A172 (cell line): ENCODE measurements at places on chromosomes 11 and 22. TPM values are rescaled to one million over a fixed set of nuclear protein-coding genes. Genes with fewer than 3 reads are reported as not detected.
A peak's percentile ranks its signal among the peaks of the same experiment; 100 is the strongest.

Gene TSSK2
- not detected in 2 replicates for total RNA-seq

- DNase-seq = no peak
Measured at GRCh38 chr22:24209687-24210086, 28.4 kb downstream of the SUSD2 start.

DNA sequence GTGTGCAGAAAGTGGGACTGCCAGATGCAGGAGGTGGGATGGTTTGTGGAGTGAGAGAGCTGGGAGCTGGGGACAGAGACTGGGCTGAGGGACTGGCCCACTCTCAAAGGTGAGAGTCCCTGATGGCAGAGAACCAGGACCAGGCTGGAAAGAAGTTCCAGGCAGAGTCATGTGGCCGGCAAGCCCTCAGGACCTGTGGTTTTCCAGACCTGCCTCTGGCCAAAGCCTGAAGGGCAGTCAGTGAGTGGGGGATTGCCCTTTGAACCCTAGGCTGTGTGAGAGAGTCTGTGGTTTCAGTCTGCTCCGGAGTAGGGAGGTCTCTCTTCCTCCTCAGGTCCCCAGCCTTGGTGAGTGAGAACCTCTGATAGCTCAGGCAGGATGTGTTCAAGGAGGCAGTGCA is 17.0 kb downstream of the KCNC1 start:
- DNase-seq = no peak

- DNase-seq = no peak
Measured at GRCh38 chr11:2200957-2201519, 29.4 kb upstream of the TH start.

- DNase-seq = no peak
Measured at GRCh38 chr11:33321422-33321821, 64.2 kb downstream of the HIPK3 start.

- peak; percentile 64 for DNase-seq
Measured at GRCh38 chr11:77619576-77620198, 17.9 kb downstream of the CLNS1A start.

Gene SHANK3
- total RNA-seq = 0.84 and 0.98 TPM in 2 replicates

Gene PRDM11
- total RNA-seq = 7.6 and 10.1 TPM in 2 replicates

- DNase-seq = no peak
Measured at GRCh38 chr11:62603776-62604299, 2.2 kb upstream of the MTA2 start.

Gene OR51B4
- total RNA-seq = 11.3 and 12.8 TPM in 2 replicates

DNA sequence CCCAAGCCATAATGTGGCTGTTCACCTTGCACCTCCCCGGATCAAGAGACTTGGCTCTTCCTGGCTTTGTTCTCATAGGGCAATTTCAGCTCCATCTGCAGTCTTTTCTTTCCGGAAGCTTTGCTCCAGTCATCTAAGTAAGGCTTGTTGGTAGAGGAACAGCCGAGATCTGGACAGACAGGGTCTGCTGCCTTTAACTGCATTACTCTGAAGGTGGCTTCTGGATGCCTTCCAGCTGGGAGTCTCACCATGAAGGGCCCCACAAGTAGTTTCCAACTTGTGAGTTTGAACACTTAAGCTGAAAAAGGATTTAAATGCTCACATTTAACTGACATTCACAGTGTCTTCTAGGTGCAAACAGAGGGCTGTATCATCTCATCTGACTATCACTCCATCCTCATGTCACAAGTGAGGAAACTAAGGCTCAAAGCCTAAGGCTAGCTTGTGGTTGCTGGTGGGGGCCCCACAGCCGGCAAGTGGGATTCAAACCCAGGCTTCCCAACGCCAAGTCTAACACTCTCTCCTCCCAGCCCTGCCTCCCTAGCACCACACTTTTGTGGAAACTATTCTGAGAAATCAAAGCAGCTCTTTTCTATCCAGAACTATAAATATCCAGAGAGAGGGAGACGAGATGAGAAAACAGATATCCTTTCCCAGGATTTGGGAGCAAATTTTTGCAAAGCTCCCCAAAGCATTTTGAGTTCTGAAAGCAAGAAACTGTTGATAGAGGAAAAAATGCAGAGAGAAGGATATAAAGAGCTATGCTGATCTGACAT is 58.4 kb downstream of the GALNT18 start:
- DNase-seq = no peak

DNA sequence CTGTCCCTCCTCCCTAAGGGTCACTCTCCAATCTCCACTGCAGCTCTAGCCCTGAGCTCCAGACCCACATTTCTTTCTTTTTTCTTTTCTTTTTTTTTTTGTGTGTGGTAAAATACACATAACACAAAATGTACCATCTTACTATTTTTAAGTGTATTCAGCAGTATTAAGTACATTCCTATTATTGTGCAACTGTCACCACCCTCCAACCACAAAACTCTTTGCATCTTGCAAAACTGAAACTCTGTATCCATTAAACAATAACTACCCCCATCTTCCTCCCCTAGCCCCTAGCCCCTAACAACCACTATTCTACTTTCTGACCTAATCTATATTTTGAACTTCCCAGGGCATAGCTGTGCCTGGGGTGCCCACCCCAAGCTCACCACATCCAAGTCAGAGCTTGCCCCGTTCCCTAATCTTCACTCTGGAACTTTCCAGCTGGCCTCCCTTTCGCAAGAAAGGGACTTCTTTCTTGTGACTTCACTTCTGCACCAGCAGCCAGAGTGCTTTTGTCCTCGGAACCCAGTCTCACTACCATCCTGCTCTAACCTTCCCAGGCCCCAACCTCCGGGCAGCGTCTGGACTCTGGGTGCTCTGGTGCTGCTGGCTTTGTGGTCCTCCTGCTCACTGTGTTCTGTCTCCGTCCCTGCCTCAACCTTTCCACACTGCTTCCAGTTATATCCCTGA is 30.7 kb downstream of the PARVG start:
- no peak for DNase-seq

Gene BCR
- 12.1 and 28.1 TPM in 2 replicates for total RNA-seq

DNA sequence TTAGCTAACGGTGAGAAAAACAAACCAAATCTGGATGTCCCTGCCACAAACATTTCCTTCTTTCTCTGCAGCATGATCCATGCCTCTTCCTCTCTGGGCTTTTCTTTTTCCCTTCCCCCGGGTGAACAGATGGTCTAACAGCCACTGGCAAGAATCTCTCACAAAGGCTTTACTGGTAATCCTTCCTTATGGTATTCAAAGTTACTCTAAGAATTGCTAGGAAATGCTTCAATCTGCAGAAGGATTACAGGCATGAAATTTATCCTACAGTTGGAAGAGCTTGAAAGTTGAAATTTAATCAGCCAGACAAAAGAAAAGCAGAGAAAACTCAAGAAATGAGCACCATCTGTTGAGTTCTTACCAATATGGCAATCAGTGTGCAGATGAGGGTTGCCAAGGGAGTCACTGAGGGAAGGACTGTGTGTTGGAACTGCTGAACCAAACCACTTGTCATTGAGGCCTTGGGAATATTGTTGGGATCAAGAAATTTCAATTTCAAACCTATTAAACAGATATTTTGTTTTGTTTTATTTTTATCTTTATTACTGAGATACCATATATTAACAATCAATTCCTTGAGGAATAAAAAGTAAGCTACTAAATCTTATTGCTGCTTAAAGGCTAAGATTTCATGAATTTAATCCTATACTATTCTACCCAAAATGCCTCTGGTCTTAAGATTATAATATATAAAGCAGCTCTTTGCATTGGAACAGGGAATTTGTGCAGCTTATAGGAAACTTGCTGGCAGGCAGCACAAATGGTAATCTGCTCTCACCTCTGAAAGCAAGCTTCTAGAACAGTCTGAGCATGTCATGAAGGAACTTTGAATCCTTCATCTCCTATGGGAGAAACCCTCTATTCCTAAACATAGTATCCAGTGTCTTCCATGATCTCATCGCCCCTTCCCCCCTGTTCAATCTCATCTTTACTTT is 29.7 kb upstream of the NDUFC2 start:
- DNase-seq = no peak

Gene OR2AG1
- total RNA-seq = not detected in 2 replicates

DNA sequence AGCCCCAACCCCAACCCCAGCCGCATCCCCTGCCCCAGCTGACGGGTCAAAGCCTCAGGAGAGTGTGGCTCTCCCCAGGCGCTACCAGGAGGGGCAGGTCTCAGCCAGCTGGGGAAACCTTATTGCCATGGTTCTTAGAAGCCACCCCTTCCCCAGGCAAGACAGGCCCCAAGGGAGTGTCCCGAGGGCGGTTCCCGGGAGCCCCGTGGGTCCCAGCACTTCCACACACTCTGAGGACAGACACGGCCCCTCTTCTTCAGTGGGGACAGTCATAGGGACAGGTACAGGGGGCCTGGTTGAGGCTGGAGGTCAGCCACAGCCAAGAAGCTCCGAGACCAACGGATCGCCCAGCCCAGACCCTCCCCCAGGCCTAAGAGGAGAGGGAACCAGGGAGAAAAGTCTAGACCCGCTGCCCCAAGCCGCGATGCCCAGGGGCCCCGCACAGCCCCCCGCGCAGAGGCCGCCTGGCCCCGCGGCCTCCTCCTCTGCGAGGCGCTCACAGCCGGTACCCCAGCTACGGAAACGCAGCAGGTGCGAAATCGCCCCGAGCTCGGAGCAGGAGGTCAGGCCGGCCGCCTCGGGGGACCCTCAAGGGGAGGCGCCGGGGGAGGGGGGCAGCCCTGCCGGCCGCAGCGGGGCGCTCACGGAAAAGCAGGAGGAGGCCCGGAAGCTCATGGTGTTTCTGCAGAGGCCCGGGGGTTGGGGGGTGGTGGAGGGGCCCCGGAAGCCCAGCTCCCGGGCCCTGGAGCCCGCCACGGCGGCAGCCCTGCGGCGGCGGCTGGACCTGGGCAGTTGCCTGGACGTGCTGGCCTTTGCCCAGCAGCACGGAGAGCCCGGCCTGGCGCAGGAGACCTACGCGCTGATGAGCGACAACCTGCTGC is 2.6 kb downstream of the KLHDC7B start:
- DNase-seq = no peak

Gene SCGB1C1
- total RNA-seq = not detected in 2 replicates

- no peak for DNase-seq
Measured at GRCh38 chr11:26225646-26226045, 106.3 kb upstream of the ANO3 start.

Gene GPR83
- not detected in 2 replicates for total RNA-seq

Gene OR51E2
- total RNA-seq = not detected in 2 replicates

GRCh38 chr11:122186439-122187080 is 70.5 kb upstream of the BLID start:
- DNase-seq = peak; percentile 91

DNA sequence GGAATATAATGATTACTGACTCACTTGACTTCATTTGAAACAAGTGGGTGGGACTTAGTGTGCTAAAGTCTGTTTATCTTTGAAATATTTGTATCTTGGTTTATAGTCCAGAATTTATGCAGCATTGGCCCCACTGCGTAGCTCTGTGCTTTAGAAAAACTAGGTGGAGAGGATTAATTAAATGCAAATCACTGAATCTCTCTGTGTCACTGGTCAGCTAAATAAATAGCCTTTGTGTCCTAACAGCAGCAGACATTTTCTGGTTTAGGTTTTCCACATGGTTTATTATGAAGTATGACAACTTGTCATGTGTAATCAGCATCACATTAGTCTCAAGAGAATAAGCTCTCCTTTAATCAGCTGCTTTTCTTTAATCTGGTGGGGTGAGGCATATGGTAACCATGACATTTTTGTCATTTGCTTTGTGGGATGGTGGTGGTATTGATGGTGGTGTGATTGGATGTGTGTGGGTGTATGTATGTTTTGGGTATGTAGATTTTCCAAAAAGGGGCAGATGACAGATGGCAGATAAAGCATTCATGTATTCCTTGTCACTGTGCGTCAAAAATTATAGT is 33.9 kb downstream of the BCL2L13 start:
- DNase-seq = no peak

DNA sequence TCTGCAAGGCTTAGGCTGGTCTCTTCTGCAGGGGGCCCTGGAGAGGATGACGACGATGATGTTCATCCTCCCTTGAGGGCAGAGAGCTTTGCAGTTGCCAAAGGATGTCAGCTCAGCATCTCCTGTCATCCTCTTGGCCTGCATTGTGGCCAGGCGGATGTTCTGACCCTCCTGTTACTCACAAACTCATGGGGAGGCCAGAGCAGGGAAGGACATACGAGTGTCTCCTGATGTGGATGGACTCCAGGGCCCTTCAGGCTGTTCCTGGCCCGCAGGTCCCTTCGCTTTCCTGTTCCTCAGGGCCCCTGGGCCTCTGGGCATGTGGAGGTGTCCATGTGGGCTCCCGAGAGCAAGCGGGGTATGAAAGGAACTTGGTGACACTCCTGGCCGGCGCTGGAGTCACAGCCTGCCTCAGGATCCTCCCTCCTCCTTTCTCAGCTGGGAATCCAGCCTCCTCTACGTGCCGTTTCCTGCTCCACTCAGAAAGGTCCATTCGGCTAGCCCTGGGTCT is 8.5 kb downstream of the ADORA2A start:
- no peak for DNase-seq

DNA sequence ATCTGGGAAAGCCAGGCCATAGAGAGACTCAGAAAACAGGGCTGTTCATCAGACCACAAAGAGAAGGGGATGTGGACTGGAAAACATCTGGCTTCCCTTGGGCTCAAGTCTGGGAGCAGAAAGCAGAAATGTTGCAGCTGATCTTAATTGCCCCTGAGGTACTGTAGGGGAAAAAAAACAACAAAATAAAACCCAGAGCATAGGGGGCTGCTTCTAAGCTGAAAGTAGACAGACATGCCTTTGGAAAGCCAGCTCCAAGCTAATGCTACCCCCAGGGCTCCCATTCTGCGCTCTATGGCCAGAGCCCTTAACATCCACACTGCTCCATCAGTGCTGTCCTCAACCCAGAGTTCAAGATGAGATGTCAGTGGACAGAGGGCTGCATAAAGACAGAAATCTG is 2.0 kb upstream of the PACSIN3 start:
- no peak for DNase-seq

- peak; percentile 52 for DNase-seq
Measured at GRCh38 chr11:36492724-36493304, 17.3 kb downstream of the TRAF6 start.

GRCh38 chr11:75801362-75802020 is 13.5 kb upstream of the UVRAG start:
- no peak for DNase-seq

DNA sequence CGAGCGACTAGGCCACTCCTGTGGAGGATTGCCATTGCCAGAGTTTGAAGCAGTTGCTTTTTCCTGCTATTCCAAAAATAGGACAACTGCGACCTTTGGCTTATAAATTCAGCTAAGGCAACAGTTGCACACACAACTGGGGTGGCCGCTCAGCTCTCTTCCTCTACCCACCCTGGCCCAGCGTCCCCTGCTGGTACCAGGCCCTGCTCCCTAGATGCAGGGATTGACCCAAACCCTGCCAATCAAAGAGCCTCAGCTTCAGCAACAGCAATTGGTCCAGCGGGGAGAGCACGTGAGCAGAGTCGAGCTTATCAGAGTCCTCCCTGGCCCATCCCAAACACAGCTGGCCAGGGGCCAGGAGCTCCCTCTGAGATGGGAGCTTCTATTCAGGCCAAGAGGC is 22.0 kb upstream of the CABP2 start:
- DNase-seq = no peak

Gene IGLL1
- total RNA-seq = not detected in 2 replicates

Gene POTEH
- total RNA-seq = 0.05 TPM in 1 of 2 replicates, not detected in the other

- DNase-seq = no peak
Measured at GRCh38 chr11:2886191-2886894, 768 bp upstream of the CDKN1C start.

- peak; percentile 62 for DNase-seq
Measured at GRCh38 chr11:123519055-123519796, 89.2 kb downstream of the GRAMD1B start.

GRCh38 chr11:3745161-3745560 is 52.2 kb downstream of the NUP98 start:
- DNase-seq = no peak

Gene RBMXL2
- total RNA-seq = not detected in 2 replicates

- no peak for DNase-seq
Measured at GRCh38 chr11:29773656-29774264, 243.1 kb downstream of the KCNA4 start.
